Stimulated activated CD4-positive, alpha-beta T cell treated with anti-CD3 and anti-CD28 coated beads, TNF-alpha, amount 100 ng/mL, for 1 hour (primary cell): ENCODE measurements at places on chromosomes 1 and 21.

GRCh38 chr1:186461014-186461413, at the start of gene PDC:
TSS of gene PDC (minus strand) at chr1:186461114. CDS start at chr1:186449459, 11,655 bp downstream.
- DNase-seq: no peak

- DNase-seq: no peak
These were observed 11.6 kb downstream of the ARHGEF2 start for GRCh38 chr1:155966750-155967149.

- DNase-seq: no peak
These were observed 61.7 kb downstream of the XCL2 start for GRCh38 chr1:168482106-168482505.

DNA sequence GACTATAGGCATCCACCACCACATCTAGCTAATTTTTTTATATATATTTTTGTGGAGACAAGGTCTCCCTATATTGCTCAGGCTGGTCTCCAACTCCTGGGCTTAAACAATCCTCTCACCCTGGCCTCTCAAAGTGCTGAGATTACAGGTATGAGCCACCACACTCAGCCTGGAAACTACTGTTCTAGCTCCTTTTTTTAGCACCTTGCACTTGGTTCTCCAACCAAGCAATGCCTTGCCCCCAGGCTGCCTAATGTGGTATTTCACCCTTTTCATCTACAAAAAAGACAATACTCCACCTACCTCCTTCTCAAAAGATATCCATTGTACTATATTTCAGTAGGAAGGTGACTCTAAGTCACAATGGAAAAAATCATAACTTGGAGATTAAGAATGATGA, 6.7 kb downstream of the ARNT start:
- DNase-seq: no peak

- DNase-seq: no peak
These were observed 86.8 kb upstream of the SERBP1 start for GRCh38 chr1:67517046-67517445.

DNA sequence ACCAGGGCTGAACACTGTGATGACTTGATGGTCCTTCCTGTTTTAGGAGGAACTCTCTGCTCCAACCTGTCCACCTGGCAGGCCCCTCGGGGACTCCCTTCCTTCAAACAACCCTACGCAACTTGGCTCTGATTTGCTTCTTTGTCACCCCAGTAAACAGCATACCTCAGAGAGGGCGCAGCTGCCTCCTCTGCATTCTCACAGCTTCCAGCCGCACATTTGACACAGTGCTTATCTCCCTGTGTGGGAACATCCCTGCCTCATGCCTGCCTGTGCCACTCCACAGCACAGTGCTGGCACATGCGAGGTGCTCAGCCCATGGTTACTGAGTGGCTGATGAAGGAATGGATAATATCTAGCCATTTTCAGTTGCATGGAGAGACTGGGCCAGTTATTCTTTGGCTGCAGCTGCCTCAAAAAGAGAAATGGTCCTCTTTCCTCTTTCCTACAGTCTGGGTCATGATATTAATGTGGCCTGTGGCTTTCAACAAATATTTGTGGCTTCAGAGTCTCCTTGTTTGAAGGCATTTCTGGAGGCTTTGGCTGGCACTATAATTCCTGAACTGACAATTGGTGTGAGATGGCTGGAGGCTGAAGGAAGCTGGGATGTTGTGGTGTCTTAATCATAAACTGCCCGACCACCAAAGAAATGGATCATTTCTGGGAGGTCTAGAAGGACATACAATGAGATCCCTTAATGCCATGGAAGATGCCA, 77.9 kb downstream of the TENT5C start:
- DNase-seq: no peak
